ENCODE measurements at places on chromosomes 7 and 10.

GRCh38 chr7:86863452-86863851, 196.0 kb downstream of the ELAPOR2 start:
- DNase-seq, result no peak

- DNase-seq, result no peak
These were observed 261.9 kb downstream of the ARL4A start for GRCh38 chr7:12949060-12949931.

DNA sequence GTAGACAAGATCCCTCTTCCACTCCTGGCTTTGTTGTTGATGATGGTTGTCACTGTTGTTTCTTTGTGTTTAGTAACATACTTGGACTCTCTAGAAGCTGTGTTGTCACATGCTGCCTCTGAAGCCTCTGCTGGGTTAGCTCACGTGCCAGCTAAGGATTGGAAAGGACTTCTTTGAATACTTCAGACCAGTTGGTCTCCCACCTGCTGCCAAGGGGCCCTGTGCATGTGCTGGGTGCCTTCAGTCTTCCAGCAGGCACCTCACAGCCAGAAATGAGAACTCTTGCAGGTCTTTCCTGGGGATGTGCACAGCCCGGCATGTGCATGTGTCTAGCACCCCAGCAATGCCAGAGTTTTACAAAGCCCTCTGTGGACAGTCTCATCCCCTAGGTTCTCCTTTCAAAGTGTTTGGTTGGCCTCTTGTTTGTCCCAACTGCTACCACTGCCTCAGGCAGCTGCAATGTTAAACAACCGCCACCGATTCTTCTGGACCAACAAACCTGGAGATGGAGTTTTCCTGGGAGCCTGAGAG, 21.7 kb upstream of the NCAPG2 start:
- DNase-seq, result no peak

DNA sequence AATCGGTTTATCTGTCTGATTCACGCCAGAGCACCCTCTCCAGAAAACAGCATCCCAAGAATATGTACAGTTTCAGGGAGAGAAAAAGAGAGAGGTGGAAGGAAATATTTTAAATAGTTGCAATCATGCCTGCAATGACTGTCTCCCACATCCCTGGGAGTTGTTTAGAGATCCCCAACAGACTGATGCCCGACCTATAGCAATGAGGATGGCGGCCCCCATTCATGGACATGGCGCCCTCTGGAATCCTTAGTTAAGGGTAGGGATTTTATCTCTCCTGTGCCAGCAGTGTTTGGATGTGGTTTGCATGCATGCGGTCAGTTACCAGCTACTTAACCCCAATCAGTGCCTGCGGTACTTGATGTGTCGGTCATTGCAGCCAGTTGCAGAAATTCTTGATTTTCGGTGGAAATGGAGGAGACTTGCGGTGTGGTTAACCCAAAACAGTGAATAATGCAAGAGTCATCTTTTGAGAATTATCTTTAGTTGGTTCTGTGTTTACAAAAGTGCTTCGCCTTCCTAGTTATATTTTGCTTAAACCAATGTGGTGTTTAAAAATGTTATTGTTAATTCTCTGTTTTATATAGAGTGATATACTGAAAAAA, 186.0 kb upstream of the TCF7L2 start:
- no peak for DNase-seq

Data from stimulated activated CD4-positive, alpha-beta T cell treated with anti-CD3 and anti-CD28 coated beads, Interleukin-4, amount 100 ng/mL, for 1 hour (primary cell).